Globus pallidus (tissue), 1 donor: ENCODE measurements at places on chromosomes 12 and 14.

GRCh38 chr12:128978067-128978466 is 124.8 kb downstream of the GLT1D1 start:
- DNase-seq = no peak

- DNase-seq = no peak
Observed at GRCh38 chr14:56797569-56798446, 12.5 kb downstream of the OTX2 start.

DNA sequence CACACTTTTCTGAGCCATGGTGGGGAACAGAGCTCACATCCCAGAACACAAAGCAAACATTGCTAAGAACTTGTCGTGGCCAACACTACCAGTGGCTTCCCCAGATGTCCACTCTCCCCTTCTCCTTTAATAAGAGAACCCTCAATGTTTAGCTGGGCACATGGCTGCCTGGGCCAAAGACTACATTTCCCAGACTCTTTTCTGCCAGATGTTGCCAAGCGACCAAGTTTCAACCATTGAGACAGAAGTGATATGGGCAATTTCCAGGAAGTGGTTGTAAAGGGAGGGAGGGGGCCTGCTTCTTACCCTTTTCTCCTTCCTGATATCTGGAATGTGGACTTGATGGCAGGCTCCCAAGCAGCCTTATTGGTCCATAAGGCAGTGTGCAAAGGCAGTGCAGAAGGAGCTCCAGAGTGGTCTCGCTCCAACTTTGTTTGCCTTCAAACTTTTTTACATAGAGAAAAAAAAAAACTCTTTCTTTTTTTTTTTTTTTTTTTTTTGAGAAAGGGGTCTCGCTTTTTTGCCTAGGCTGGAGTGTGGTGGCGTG is 24.9 kb upstream of the JDP2 start:
- DNase-seq = no peak

GRCh38 chr12:109512608-109513007 is 35.2 kb downstream of the UBE3B start:
- DNase-seq = no peak

DNA sequence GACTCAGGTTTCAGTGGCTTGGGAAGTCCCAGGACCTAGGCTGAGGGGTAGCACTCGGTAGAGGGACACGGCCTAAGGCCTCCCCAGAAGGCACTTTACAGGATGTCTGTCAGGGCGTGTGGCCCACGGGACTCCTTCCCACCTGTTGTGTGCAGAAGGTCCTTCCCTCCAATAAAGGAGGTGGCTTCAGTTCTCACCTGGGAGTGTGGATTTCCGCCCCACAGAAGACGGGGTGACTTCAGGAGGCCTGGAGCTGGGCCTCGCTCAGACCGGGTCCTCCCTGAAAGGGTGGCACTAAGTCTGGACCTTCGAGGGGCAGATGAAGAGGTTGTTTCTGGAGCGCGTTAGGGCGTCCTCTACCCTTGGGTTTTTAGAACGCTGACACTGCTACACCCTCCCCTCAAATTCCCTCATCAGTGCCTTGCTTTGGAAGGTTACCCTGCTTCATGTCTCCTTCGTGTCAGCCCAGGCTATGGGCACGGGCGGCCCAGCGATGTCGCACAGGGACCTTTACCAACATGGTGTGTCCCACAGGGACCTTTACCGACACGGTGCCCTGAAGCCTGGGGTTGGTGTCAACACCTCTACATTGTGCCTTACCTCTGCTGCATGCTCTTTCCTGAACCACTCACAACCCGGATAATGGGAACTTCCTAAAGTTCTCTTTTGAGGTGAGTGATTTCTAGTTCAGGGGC is 7.1 kb downstream of the SLC6A12 start:
- DNase-seq = no peak

GRCh38 chr12:54338698-54339296 is 13.9 kb downstream of the COPZ1 start:
- no peak for DNase-seq

DNA sequence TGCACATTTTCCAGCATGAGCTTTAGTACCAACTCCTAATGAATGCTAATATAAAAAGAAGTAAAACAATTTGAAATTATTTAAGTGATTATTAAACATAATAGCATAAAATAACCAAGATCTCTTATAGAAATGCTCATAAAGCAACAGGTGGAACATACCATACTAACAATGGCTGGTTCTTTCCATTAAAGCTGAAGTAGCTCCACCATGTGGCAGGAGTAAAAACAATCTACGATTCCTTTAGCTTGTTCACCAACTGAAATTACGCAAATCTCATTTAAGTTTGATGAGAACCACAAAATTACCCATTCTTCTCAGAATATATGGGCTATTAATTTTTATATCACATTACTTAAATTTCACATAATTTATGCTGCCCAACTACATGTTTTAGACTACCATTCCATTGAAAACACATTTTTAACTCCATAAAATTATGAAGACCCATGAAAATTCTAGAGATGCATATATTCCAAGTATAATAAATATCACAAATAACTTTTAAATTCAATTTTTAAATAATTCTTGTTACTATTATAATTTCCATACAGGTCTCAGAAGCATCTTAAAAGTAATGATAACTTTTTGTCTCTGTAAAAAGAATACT is 213.6 kb downstream of the DAD1 start:
- peak; percentile 64 for DNase-seq

GRCh38 chr12:52582486-52582885 is 8.8 kb upstream of the KRT74 start:
- no peak for DNase-seq

DNA sequence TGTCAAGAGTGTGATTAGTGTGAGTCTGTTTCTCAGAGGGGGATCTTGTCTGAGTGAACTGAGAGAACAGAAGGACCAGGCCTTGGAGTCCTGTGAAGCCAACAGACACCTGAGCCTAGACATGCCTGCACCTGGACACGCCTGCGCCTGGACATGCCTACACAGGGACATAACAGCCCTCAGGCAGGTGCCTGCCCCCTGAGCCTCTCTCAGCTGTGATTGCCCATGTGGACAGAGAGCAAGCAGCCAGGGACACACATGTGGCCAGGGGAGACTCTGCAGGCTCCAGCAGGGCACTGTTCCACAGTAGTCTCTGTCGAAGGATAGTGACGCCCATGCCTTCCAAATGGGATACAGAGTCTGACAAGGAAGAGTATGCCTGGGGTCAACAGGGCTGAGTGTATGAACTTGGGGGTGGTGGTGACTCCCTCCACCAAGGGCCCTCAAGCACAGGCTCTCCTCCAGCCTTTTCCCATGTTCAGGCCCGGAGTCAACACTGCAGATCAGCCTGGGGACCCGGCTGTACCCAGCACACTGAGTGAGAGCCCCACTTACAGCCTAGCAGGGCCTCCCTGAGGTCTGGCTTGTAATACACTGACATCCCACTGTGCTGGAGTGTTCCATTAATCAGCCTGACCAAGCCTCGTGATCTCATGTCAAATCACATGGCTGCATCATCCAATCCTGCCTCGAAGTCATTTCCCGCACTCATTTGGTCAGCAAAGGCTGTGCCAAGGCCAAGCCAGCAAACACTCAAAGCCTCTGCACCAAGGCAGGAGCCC is 173.0 kb downstream of the CALM1 start:
- DNase-seq = no peak

DNA sequence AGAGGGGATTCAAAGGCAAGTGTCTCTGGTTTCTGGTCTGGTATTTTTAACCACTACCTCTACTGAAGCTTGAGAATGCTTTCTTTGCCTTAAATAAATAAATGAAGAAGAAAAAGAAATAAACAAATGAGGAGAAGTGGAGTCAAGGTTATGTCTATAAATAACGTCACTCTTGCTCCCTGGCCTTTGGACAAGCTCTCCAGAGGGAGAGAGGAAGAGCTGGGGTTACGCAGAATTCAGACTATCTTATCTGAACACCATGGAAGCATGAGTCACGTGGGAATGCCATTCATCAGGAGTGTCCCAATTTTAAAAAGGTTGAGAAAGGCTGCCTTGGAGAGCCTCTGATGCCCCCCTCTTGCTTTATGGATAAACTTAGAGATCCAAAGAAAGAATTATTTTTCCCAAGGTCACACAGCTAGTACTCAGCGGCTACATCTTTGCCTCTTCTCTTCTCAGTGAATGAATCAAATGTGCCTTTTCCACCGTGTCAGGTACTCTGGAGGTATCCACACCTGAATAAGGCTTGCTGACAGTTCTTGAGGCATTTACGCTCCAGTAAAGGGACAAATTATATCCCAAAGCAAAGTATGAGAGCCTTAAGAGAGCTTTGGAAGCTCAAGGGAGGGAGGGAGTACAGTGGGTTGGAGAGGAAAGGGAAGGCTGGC is 12.9 kb upstream of the MSI1 start:
- DNase-seq = no peak

- no peak for DNase-seq
Observed at GRCh38 chr12:20653871-20654270, 41.3 kb upstream of the SLCO1C1 start.

- no peak for DNase-seq
Observed at GRCh38 chr14:75254381-75254822, 24.2 kb upstream of the FOS start.

GRCh38 chr12:19485240-19485639 is 45.9 kb downstream of the AEBP2 start:
- DNase-seq = no peak

DNA sequence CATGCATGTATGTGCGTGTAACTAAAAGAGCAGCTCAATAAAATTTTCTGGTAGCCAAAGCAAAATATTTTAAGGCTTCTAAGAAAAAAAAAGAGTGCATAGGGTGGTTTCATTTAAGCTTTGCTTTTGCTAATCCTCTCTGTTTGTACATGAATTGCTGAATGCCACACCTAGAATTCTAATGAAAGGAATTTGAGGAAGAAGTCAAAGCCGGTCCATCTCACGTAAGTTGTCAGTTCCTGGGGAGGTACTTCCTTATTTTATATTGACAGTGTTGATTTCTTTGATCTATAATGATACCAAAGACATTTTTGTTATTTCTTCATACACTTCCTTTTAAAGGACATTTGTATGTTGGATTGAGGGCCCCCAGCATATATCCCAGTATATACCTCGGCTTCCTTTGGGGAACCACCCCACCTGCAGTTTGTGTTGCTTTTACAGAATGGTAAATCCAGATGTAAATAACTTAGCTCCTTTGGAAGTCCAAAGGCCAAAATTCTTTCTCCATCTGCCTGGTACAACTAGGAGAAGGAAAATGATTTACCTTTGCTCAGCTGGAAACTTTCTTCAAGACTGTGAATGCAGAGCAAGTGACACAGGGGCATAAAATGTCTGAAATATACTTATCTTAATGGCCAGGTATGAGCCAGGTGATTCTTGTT is 420.9 kb upstream of the ATP2B1 start:
- no peak for DNase-seq

DNA sequence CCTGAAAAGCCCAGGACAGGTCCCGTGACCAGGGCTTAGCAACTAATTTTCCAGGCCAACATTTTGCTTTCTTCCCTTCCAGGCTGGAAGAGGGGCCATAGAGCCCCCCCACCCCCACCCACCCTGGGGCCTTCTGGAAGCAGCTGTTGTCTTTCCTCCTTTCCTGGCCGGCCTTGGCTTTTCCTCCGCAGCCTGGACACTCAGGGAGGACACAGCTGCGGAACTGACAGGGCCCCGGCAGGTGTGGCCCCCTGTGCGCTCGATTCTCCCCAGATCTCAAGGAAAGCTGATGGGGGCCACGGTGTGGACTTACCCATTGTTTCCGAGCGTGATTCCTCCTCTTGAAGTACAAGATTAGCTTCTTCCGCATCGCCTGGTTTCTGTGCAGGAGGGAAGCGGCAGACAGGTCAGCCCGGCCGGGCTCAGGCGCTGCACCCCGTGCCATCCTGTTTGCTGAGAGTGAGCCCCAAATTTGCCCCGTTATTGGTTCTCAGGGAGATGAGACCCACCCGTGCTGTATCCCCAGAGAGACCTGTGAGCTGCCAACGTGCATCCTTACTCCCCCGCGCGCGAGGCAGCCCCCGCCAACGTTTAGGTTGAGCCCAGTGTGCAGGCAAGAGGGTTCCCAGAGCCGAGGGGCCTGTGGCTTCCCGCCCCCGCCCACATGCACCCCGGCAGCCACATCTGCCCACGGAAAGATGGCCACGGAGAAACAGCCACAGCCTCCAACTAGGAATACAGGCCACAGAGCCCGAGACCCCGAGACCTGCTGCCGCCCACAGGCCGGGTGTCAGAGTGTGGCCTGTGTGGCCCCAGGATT is 129.6 kb downstream of the NCOR2 start:
- DNase-seq = no peak

DNA sequence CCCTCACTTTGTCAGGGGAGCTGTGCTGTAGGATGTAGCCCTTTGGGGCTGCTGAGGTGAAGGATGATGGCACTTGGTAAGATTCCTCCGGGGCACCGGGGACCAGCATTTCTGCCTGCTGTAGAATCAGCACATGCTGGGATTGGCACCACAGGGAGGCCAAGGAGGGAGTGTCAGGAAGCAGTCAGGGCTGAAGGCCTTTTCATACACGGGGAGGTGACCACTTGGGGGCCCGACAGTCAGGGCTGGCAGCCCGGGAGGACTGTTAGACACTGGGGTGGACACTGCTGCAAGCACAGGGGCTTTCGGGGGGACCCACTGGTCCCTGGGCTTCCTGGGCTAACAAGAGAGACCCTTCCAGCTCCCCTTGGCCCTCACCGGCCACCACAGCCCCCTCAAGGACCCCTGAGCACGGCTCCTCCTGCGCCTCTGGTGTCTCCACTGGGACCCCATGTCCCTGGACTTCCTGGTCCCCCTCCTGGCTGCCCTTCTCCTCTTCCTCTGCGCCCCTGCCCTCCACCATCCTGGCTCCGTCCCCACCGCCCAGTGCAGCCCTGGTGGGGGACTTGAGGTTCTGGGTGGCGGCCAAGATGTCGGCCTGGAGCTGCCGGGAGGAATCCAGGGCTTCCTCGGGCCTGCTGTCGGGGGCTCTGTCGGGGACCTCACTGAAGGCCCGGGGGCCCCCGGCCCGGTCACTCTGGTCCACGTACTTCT is 6.5 kb downstream of the TMEM119 start:
- no peak for DNase-seq

GRCh38 chr12:93707836-93708235 is 30.7 kb downstream of the CRADD start:
- no peak for DNase-seq

- DNase-seq = no peak
Observed at GRCh38 chr12:54383041-54383609, 1.4 kb downstream of the ZNF385A start.

DNA sequence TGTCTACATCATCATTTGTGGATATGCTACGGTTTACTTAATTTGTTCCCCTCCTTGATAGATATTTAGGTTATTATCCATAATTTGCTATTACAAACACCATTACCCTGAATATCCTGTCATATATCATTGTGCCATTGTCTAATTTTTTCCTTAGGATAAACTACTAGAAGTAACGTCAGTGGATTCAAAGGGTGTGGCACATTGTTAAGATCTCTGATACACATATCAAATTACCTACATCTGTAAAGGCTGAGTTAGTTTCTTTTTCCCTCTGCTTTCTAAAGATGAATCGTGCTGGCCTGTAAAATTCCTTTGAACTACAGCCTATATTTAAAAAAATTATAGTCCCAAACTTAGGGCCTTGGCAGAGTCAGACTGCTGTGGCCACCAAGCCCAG is 53.9 kb upstream of the STRN3 start:
- DNase-seq = no peak

DNA sequence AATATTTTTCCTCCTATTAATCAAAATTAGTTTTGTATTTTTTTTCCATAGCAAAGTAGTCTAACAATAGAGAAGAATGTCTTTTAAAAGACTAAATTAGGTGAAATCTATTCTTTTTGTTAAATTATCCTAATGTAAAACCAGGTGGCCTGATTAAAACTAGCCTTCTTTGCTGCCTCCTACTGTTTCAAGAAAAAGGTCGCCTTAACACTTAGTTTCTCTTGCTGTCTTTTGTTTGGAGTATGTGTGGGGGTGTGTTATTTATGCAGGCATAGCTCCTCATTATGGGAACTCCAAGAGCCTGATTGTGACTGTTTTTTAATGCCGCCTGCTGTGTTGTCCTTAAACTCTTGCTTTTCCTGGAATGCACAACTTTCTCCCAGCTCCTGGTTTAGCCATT is 855.3 kb downstream of the DIO2 start:
- DNase-seq = no peak
